ENCODE measurements at places on chromosomes 2 and 18. TPM values are rescaled to one million over a fixed set of nuclear protein-coding genes. Genes with fewer than 3 reads are reported as not detected.

The MREG gene
- total RNA-seq: 26.8 TPM

DNA sequence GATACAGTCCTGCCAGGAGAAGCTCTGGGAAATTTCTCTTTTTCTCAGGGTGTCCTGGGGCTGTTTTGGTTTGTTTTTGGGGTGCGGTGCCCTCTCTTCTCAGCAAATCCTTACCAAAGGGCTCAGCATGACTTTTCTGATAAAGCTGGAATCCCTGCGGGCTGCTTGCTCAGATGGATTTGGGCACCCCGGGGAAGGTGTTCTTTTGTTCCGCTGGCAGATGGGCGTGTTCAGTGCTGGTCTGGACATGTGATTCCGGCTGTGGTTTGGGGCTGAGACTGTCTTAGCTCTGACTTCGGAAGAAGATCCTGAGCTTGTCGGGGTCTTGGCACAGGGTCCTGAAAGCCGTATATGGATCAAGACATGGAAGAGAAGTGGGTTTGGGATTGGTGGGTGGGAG lies 134.2 kb upstream of the SPRED2 start:
- peaks cover 5% of the 10 kb centered on the region for H3K4me1 ChIP-seq
- H3K4me3 ChIP-seq: peak overlapping the region; percentile 20
- H3K27ac ChIP-seq: no peak overlapping the region
- DNase-seq: no peak
- peaks cover 28% of the 10 kb centered on the region for H3K27me3 ChIP-seq
- H3K36me3 ChIP-seq: no peaks in the 10 kb centered on the region

The NCKAP5 gene
- 1.7 TPM for total RNA-seq

DNA sequence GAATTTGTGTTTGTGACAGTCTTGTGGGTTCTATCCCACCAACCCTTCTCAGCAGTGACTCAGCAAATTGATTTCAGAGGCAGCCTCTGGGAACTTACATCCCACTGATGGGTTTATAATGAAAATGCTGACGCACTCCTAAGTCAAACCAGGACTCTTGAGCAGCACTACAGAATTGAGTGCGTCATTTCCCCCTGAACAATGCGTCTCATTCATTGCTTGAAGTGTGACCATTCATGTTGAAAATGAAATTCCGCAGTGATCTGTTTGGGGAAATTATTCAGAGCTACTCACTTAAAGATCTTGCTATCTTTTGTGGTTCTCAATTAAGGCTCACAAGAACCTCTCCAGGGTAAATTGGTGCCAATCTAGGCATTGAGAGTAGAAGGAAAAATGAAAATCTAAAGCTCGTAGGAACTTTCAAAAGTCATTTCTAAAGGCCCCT lies 417.7 kb upstream of the SLC14A2 start:
- no peak overlapping the region for H3K4me3 ChIP-seq
- peaks cover 3% of the 10 kb centered on the region for H3K4me1 ChIP-seq
- H3K27ac ChIP-seq: no peak overlapping the region

The SPHKAP gene
- 0.07 TPM for total RNA-seq

The DSC2 gene
- 94.1 TPM for total RNA-seq

DNA sequence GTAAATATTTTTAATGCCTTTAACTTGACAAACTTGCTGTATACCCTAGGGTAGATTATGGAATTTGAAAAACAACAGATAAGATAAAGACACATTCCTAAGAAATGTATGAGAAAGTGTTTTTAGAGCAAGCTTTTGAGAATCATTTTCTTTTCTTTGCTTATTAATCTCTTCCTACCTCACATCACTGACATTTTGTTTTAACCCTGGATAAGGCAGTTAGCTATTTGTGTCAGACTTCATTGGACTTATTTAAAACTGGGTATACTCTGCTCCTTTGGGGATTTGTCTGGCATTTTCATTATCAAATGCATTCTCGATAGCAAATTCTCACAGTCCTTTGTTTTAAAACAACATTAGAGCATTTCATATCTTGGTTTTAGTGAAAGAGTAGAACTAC lies 17.2 kb downstream of the EML4 start:
- DNase-seq: no peak
- no peak overlapping the region for H3K27ac ChIP-seq
- H3K27me3 ChIP-seq: no peaks in the 10 kb centered on the region
- no peak overlapping the region for H3K4me3 ChIP-seq
- H3K4me1 ChIP-seq: peaks cover 23% of the 10 kb centered on the region

- no peaks in the 10 kb centered on the region for H3K4me1 ChIP-seq
- no peak overlapping the region for H3K4me3 ChIP-seq
These were observed 6.2 kb downstream of the COPS8 start for GRCh38 chr2:237091779-237092436.

GRCh38 chr2:190382851-190383250 lies 25.3 kb upstream of the MFSD6 start:
- no peak overlapping the region for H3K27ac ChIP-seq
- H3K4me3 ChIP-seq: no peak overlapping the region
- DNase-seq: no peak
- peaks cover 4% of the 10 kb centered on the region for H3K4me1 ChIP-seq

GRCh38 chr2:220670511-220670910 lies 901.6 kb downstream of the EPHA4 start:
- H3K27ac ChIP-seq: no peak overlapping the region
- H3K27me3 ChIP-seq: no peaks in the 10 kb centered on the region
- H3K4me1 ChIP-seq: peaks cover 5% of the 10 kb centered on the region
- no peak overlapping the region for H3K4me3 ChIP-seq
- H3K36me3 ChIP-seq: peaks cover 2% of the 10 kb centered on the region

DNA sequence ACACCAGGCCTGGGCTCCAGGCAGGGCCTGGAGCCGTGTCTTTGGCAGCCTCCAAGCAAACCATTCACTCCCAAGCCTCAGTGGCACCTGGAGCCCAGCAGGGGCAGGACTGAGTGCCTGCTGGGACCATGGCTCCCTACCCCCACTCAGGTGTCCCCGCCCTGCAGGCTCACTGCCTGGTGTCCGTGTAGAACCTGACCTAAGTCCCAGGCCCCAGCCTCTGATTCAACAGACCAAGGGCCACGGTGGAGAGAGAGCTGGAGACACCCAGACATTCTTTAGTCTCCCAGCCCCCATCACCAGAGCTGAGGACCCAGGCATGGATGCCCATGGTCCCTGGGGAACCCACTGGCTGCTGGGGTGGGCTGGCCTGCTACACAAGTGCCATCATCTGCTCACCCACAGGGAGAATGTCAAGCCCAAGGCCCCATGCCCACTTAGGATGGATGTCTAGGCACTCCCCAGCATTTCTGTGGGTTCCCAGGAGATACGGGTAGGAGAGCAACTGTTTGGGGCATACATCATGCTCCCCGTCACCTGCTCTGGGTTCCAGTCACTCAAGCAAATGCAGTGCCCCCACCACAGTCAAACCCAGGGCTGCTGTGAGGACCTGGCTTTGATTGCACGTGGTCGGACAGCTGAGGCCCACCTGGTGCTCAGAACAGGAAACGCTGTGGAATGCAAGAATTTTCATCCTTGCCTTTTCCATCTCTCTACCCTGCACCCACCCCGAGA lies 42.9 kb upstream of the ATG16L1 start:
- peaks cover 5% of the 10 kb centered on the region for H3K4me1 ChIP-seq
- peaks cover 15% of the 10 kb centered on the region for H3K27me3 ChIP-seq
- no peaks in the 10 kb centered on the region for H3K36me3 ChIP-seq
- no peak for DNase-seq
- no peak overlapping the region for H3K27ac ChIP-seq

- no peak overlapping the region for H3K4me3 ChIP-seq
- H3K27ac ChIP-seq: no peak overlapping the region
- H3K4me1 ChIP-seq: no peaks in the 10 kb centered on the region
- peaks cover 10% of the 10 kb centered on the region for H3K36me3 ChIP-seq
- no peak for DNase-seq
These were observed 4.4 kb downstream of the ANKRD23 start for GRCh38 chr2:96839293-96839874.

DNA sequence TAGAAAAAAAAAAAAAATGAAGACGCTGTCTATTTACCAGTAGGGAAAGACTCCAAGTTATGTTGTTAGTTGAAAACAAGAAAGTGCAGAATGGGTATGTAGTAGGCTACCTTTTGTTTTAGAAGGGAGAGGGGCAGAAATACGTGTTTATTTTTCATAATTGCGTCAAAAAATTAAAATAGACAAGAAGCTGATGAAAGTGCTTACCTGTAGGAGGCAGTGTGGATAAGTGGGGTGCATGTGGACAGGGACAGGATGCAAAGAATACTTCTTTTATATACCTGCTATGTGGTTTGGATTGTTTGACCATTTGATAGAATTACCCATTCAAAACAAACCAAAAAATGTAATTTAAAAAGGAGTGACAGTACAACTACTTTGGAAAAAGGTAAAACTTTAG lies 3.0 kb upstream of the GCG start:
- peaks cover 28% of the 10 kb centered on the region for H3K27me3 ChIP-seq
- H3K27ac ChIP-seq: no peak overlapping the region
- no peaks in the 10 kb centered on the region for H3K4me1 ChIP-seq
- DNase-seq: no peak

The CYS1 gene
- 2.5 TPM for total RNA-seq

GRCh38 chr2:218081695-218082094 lies 12.6 kb downstream of the RUFY4 start:
- no peaks in the 10 kb centered on the region for H3K4me1 ChIP-seq
- DNase-seq: no peak
- H3K27me3 ChIP-seq: peaks cover 24% of the 10 kb centered on the region
- H3K27ac ChIP-seq: no peak overlapping the region
- H3K36me3 ChIP-seq: peaks cover 3% of the 10 kb centered on the region

DNA sequence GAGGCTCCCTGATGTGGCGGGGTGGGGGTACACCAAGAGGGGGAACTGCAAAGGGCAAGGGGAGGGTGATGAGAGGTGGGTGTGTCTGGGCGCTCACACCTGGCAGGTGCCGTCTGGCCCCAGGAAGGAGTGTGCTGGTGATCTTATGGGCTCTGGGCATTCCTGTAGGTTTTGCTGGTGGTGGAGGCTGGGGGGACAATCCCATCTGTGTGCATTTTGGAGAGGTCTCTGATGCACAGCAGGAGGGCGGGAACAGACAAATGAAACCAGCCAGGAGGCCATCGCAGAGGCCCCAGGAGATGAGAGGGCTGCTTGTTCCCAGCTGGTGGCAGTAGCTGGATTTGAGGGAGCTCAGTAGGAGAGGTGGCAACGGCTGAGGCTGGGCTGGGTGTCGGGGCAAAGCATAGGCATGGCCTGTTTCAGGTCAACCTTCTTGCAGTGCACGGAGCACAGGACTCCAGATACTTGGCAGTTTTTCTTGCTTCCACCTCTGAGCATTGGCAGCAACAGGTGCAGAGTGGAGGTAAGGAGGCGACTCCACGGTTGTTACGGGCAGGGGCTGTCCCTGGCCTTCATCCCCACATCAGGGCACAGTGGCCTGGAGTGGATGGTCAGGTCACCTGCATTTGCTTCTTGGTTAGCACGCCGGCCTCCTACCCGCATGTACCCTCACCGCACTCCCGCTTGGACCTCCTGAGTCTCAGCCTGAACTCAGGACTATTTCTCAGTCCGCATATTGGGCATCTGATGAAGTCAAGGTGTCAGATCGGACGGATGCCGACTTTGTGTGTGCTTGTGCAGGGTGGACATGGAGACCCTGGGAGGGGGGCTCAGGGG lies 194.2 kb upstream of the HDAC4 start:
- H3K36me3 ChIP-seq: no peaks in the 10 kb centered on the region
- H3K4me1 ChIP-seq: no peaks in the 10 kb centered on the region
- H3K4me3 ChIP-seq: no peak overlapping the region

GRCh38 chr2:128797092-128797491 lies 478.4 kb upstream of the HS6ST1 start:
- H3K4me1 ChIP-seq: no peaks in the 10 kb centered on the region
- H3K27me3 ChIP-seq: peaks cover 13% of the 10 kb centered on the region
- H3K4me3 ChIP-seq: no peak overlapping the region
- no peaks in the 10 kb centered on the region for H3K36me3 ChIP-seq
- DNase-seq: no peak
- H3K27ac ChIP-seq: no peak overlapping the region

DNA sequence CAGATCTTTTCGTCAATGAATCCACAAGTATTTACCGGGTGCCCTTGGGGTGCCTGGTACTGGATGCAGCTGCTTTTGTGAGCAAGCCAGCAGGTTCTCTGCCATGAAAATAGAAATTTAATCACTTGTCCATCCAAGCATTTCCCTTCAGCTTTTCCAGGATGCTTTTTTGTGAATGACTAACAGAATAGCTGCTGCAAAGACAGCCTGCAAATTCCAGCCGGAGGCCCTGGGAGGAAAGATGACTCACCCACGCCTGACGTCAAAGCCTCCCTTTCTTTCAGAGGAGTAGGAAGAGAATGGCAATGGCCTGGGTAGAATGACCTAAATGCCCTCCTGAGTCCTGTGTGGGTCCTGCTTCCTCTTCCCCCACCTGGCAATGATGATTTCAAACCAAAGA lies 111.9 kb downstream of the AP1S3 start:
- no peak overlapping the region for H3K4me3 ChIP-seq
- H3K4me1 ChIP-seq: peaks cover 16% of the 10 kb centered on the region
- H3K27me3 ChIP-seq: no peaks in the 10 kb centered on the region

- H3K27ac ChIP-seq: no peak overlapping the region
- DNase-seq: no peak
- H3K4me1 ChIP-seq: no peaks in the 10 kb centered on the region
- H3K36me3 ChIP-seq: no peaks in the 10 kb centered on the region
- no peaks in the 10 kb centered on the region for H3K27me3 ChIP-seq
- no peak overlapping the region for H3K4me3 ChIP-seq
These were observed 80.0 kb upstream of the ERBB4 start for GRCh38 chr2:212618636-212619035.

DNA sequence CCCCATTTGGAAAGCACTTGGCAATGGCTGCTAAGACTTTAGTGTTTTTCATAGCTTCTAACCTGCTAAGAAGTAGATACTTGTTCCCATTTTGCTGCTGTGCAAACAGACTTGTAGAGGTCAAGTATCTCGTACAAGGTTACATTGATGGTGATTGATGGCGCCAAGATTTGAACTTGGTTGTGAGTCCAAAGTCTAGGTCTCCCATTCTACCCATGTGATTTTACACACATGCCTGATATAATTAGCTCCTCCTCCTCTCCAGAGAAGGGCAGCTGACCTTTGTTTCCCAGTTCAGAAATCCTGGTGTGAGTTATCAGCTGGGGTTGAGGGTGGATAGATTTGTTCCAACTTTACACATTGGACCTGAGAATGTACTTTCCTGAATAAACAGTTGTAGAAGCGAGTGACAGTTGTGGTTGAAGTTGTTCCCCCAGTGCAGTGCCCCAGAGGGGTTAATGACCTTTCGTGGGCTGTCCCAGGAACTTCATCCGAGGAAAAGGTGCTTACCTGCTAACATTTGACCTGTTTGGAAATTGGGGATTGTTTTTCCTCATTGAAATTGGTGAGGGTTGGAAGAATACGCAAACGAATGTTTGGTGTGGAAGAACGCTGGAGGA lies 10.4 kb downstream of the TCF7L1 start:
- H3K36me3 ChIP-seq: peaks cover 25% of the 10 kb centered on the region
- H3K27me3 ChIP-seq: no peaks in the 10 kb centered on the region
- peak overlapping the region; percentile 92 for H3K27ac ChIP-seq
- peak overlapping the region; percentile 22 for H3K4me3 ChIP-seq
- DNase-seq: no peak

The CXCR4 gene
- total RNA-seq: 10.4 TPM
